ENCODE measurements at places on chromosomes 3 and 15. TPM values are rescaled to one million over a fixed set of nuclear protein-coding genes. Genes with fewer than 3 reads are reported as not detected.

The FAM98B gene
- total RNA-seq = 13.4 TPM

The PCOLCE2 gene
- 9.6 TPM for total RNA-seq

The FBXW12 gene
- total RNA-seq = not detected

The TRIM42 gene
- total RNA-seq = not detected

The ARGFX gene
- not detected for total RNA-seq

GRCh38 chr3:148758303-148758884, 60.7 kb downstream of the AGTR1 start:
- no peak for DNase-seq
- no peak overlapping the region for H3K4me3 ChIP-seq
- no peaks in the 10 kb centered on the region for H3K36me3 ChIP-seq
- H3K27ac ChIP-seq = no peak overlapping the region

DNA sequence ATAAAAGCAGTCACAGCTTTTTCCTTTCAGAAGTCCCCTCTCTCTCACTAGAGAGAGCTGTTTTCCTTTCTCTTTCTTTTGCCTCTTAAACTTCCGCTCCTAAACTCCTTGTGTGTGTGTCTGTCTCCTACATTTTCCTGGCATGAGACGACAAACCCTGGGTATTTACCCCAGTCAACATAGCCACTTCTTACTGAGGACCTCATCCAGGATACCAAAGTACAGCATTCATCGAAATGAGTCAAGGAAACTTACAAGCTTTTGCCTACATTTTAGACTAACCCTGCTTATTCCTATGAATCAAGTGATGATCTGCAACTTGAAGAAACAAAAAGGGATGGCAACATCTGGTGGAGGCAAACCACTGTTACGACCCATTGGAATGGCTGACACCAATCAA, 16.7 kb downstream of the PATL2 start:
- no peaks in the 10 kb centered on the region for H3K4me1 ChIP-seq
- no peak for DNase-seq
- no peak overlapping the region for H3K27ac ChIP-seq
- peaks cover 10% of the 10 kb centered on the region for H3K27me3 ChIP-seq

DNA sequence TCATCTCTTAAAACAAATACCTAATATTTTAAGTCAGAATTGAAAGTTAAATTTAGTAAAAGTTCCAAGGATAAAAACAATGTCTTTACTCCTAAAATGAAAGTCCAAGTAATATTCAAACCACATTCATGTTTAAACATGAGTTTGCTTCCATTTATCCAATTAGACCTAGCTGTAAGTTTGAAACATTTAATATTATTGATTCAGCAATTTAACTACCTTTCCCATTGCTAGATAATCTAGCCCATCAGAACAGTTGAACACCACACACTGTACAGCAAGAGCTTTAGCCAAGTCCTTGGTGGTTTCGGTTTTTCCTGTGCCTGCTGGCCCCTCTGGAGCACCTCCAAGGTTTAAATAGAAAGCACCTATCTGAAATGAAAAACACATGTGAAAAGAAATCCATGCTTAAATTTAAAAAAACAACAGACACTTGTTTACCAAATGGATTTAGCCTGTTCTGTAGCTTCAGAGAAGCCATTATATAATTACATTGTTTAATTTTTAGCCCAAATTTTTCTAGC, 97.8 kb downstream of the DNAH12 start:
- H3K27me3 ChIP-seq = no peaks in the 10 kb centered on the region
- H3K4me1 ChIP-seq = peaks cover 11% of the 10 kb centered on the region
- H3K27ac ChIP-seq = no peak overlapping the region

DNA sequence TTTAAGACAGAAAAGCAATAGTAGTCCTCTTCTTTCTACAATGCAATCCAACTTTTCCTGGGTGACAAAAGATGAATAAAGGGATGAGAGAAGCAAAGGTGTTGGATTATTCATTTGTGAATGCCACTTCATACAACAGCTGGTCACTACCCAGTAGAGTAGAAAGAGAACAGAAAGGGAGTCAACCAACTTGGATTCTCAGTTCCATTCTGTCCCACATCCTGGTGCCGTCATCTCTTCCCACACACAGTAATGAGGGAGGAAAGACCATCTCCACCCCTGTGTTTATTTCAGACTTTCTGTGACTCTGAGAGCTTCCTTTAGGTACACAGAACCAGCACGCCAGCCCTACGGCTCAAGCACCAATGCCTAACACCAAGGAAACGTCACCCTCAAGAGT, 71.0 kb downstream of the FOXP1 start:
- H3K27me3 ChIP-seq = no peaks in the 10 kb centered on the region
- H3K36me3 ChIP-seq = no peaks in the 10 kb centered on the region
- H3K4me3 ChIP-seq = no peak overlapping the region
- H3K27ac ChIP-seq = no peak overlapping the region
- DNase-seq = no peak

DNA sequence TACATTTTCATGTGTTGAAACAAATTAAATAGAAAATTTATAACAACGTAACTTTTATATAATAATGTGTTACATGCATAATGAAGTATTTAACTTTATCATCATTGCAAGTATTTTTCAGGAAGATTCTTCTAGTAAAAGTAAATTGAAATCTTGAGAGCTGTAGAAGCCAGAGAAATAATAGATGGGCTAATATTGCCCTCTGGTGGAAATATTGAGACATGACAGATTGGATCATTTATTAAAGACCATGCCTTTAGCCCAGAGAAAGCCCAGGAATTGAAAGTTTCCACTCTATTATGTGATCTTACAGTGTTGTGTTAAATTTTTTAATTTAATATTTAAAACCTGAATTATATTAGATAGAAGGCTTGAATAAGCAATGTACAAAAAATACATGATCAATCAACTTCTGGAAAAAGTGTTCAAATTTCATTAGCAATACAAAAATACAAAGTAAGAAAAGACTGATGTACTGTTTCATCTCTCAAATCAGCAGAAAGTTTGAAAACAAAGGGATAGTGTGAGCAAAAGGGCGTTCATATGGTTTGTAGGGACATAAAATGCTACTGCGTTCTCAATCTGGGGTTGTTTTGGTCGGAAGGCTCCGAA, 52.7 kb upstream of the SPTSSB start:
- DNase-seq = no peak
- no peak overlapping the region for H3K27ac ChIP-seq
- no peaks in the 10 kb centered on the region for H3K36me3 ChIP-seq
- no peaks in the 10 kb centered on the region for H3K27me3 ChIP-seq
- no peak overlapping the region for H3K4me3 ChIP-seq

DNA sequence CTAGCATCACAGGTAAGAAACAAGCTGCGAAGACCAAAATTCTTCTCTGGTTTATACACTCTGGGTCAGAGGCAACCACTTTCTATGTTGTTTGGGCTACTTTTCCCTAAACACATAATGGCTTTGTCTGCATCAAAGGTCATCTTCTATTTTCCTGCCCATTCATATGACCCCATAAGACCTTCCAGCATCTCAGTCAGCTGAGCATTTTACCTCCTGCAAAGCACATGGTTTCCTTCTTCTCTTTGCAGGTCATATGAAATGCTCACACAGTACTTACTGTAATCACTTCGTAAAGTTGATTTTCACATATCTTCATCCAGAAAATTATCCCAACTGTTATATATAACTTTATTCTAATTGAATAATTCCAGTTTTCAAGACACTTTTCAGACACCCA, 34.8 kb downstream of the LIPC start:
- peak overlapping the region; percentile 75 for H3K27ac ChIP-seq
- no peak overlapping the region for H3K4me3 ChIP-seq
- H3K4me1 ChIP-seq = peaks cover 81% of the 10 kb centered on the region
- H3K27me3 ChIP-seq = no peaks in the 10 kb centered on the region

GRCh38 chr3:68972358-68972979, 40.1 kb upstream of the TAFA4 start:
- peak; percentile 67 for DNase-seq
- H3K36me3 ChIP-seq = no peaks in the 10 kb centered on the region
- H3K4me1 ChIP-seq = no peaks in the 10 kb centered on the region
- H3K27ac ChIP-seq = no peak overlapping the region

DNA sequence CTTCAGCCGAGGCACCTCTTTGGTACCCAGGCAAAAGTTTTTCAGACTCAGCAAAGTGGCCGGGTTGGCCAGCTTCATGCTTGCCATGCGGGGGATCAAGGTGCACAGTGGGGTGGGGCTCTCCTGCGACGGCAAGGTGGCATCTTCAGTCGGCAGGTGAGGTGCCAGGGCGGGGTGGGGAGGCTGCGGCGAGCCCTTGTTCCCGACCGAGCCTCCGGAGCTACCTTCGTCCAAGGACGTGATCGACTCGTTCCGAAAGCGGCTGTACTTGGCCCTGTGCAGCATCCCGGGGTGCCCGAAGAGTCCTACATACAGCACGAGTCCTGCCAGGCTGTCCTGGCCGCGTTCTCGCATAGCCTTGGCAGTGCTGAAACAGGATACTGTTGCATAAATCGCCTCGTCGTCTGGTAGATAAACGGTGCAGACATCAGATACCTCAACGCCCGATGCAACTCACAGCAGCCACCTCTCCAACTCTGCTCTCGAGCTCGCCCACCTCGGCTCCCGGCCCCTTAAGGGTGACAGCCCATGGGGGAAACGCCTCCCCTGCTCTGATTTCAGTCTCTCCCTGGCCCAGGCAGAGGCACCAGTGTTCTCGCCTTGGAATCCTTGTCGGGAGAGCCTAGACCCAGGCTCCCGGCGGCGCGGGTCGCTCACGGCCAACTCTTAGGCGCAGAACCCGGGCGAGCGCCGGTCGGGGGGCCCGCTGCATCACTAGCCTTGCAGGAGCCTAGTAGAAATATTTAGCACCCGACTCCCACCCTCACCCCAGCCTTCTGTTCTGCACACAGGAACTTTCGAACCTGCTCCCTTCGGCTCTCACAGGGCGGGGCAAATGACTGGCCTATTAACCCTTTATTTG, 826 bp downstream of the SHC4 start:
- H3K27ac ChIP-seq = peak overlapping the region; percentile 67
- no peaks in the 10 kb centered on the region for H3K27me3 ChIP-seq
- peaks cover 33% of the 10 kb centered on the region for H3K4me1 ChIP-seq
- H3K36me3 ChIP-seq = peaks cover 13% of the 10 kb centered on the region

DNA sequence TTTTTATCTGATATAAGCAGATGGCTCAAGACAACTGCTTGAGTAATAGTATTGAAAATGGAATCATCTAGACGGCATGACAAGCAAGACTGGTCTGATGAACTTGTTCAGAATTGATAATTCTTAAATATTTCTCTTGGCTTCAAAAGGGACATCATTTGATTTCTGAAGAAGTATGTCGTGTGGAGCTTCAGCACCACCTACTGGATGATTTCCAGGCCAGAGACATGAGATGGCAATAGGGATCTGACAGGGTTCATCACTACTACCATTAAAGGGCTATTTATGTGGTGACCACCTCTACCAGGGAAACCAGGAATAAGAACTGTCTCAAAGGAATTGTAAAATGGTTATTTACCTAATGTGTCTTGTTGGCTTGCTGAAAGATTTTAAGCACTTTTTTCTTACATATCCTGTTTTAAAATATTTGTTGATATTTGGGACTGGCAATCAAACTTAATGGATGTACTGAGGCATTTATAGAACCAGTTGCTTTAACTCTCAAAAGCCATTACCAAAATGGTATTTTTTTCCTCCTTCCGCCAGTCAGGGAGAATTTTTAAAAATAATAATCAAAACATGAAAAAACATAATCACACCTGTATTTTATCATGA, 99.5 kb upstream of the FAM98B start:
- no peak overlapping the region for H3K4me3 ChIP-seq
- H3K27me3 ChIP-seq = no peaks in the 10 kb centered on the region
- H3K27ac ChIP-seq = no peak overlapping the region
- peak; percentile 45 for DNase-seq
- H3K4me1 ChIP-seq = no peaks in the 10 kb centered on the region

DNA sequence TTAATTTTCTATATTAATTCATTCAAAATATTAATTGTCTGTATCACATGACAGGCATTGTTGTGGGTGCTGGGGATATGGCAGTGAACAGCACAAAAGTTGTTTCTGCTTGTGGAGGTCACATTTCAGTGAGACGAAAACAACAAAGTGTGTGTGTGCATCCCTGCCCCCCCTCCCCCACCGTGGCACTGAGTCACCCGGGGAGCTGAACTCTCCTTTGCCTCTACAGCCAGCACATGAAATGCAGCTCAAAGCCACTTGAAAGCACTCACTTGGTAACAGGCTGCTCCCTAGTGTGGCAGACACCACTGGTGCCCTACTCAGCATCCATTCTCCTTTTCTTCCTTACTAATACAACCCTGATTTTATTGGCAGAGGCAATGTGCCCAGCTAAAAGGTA, 16.9 kb upstream of the SCAMP5 start:
- H3K36me3 ChIP-seq = no peaks in the 10 kb centered on the region
- no peak for DNase-seq
- no peak overlapping the region for H3K27ac ChIP-seq
- H3K4me1 ChIP-seq = peaks cover 3% of the 10 kb centered on the region
- H3K4me3 ChIP-seq = no peak overlapping the region
